ENCODE measurements at places on chromosomes 2 and 18.

DNA sequence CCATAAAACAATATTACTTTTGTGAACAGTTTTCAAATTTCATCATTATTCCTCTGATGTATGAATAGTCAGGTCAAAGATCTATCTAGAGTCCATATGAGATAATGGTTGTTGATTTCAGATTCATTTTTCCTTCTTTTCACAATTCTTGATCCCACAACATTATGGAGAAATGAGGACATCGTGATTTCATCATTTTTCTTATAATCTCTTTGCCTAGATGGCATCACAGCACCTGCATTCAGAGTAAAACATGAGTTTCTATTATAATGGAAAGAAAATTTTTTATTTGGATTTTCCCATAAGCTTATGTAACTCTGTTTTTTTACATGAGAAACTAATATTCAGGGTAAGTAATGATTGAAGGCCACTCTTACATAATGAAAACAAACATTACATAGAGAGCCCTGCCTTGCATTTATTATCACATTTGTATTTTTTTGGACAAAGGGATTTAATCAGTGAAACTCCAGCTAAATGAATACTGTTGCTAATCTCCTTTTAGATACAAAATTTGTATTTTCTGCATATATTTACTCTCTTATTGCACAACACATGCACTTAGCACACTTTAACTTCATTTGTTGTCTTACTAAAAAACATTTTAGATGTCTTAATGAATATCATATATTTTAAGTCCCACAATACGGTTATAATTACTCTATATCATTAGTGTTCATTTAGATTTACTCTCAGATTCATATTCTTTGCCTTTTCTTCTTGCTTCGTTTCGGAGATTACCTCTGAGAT, 188.4 kb upstream of the KYNU start:
- no peak for DNase-seq

- DNase-seq: no peak
These were observed 13.9 kb upstream of the D2HGDH start for GRCh38 chr2:241720560-241720959.

DNA sequence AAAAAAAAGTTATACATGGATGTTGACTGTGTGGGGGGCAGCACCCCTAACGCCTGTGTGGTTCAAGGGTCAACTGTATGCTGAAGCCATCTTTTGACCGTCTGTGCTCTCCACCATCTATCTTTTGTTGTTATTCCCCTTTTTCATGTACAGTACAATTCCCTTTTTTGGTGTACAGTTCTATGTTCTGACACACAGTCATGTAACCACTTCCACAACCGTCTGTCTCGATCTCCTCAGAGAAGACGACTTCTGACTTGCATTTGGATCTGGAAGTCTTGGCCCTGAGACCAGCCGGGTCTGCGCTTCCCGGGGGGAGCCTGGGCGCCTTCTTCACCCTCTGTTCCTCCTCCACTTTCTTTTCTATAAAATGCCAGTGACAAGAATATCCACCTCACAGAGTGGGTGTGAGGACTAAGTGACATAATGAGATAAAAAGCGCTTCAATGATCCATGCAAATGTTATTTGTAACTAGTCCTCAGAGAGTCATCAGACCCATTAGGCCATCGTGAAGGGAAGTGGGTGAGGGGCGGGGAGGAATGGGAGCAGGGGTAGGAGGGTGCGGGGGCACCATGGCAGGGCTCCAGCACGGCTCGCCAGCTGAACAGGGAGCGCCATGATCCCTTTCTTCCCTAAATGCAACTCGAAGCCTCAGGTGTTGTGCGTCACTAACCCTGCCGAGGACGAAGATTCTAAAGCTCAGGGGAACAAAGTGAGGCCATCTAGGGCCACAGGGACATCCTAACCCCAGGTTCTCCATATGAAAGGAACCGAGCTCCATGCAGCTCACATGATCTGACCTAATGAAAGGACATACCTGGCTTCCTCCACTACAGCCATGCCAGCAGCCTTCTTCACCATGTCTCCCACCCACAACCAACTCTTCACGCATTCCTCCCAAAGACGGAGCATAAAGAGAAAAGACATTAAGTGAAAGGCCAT, 16.6 kb downstream of the ADCY3 start:
- no peak for DNase-seq

- DNase-seq: no peak
These were observed 21.2 kb upstream of the UGGT1 start for GRCh38 chr2:128069769-128070168.

- DNase-seq: no peak
These were observed 144.0 kb downstream of the EML6 start for GRCh38 chr2:54867457-54867856.

DNA sequence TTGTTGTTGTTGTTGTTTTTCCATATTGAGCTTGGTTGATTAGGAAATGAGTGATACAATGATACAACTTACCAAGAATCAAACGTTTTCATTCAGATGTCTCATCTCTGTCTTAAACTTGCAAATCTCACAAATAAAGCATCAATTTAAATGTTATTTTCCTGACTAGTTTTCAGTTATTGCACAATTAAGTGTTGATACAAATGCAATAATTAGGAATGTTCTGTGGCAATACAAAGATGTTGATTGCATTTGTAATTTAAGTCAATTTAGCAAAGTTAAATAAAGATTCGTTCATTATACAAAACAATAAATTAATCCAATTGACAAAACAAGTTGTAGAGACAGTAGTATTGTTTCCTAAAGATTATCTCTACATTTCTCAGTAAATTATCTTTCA, 392.3 kb upstream of the ZNF804A start:
- DNase-seq: no peak

- DNase-seq: no peak
These were observed 78.7 kb upstream of the OTX1 start for GRCh38 chr2:62971936-62972335.

DNA sequence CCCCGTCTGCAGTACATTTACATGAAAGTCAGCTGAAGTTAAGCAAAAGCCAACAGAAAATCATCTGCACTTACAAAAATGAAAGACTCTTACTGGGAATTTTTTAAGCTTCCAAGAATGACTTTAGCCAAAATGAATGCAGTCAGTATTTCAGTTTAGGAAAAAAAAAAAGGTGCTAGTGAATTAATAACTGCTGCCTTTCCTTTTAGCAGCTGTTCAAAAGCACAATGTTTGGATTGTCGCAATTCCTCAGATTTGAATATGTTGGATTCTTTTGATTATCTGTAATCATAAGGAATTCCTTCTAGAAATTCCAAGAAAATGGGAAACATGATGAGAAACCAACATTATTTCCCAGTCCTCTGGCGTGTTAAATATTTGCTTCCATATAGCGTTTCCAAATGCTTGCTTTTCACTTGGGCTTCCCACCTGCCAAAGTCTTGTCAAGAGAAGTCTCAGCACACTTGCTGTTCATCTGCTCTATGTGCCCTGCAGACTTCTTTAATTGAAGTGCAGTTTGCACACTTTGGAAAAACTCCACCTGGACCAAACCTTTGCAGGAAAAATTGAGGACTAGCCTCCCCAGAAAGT, 653.0 kb upstream of the SLC39A10 start:
- DNase-seq: no peak

- DNase-seq: no peak
These were observed 54.3 kb upstream of the AGPS start for GRCh38 chr2:177338177-177338721.

DNA sequence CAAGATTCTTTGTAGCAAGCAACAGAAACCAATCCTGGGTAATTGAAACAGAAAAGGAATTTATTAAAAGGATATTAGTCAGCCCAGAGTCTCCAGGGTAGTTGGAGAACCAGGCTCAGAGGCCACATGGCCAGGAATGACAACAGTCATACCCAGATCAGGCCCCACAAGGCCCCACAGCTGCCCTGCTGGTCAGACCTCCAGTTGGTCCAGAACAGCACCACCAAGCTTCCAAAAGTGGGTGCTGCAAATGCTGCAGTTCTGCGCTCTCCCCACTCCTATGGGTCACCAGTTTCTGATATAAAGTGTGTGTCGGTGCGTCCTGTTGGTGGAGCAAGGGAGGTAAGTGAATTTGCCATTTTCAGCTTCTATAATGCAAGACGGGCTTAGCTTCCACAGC, 29.9 kb downstream of the KLHL29 start:
- DNase-seq: no peak

DNA sequence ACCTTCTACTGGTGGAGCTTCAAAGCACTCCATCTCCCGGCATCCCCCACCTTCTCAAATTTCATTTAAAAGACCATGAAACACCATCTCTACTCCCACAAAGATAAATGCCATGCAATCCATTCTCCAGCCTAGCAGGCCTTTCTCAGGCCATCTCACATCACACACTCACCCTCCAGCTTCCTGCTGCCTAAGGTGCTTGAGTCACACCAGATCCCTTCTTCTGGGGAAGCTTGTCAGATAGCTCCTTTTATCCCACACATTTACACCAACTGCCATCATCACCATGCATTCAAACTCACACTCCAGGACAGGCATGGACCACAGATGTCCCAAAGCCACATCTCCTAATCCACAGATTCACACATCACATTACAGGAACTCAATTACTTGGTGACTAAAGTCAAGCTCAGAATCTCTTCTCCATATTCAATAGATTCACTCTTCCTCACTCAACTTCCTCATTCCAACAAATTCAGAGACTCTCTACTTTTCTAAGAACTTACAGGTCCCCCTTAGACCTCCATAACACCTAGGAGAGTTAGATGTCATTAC, 292.5 kb downstream of the TNS1 start:
- DNase-seq: no peak

DNA sequence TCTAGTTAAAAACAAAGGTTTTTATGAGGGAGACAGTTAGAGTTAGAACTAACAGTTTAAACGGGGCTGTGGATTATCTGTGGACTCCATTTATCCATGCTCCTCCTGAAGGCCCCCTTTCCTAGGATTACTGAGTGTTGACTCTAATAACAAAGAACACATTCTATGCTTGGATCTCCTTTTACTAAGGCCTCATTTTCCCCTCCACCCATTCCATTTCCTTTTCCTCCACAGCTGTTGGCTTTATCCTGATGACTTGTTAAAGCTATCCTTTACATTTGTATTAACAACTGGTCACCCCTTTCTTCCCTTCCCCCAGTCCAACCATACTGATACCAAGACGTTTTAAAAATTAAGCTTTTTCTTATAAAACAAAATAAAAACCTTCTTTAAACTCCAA, 220.6 kb downstream of the SRBD1 start:
- DNase-seq: no peak

DNA sequence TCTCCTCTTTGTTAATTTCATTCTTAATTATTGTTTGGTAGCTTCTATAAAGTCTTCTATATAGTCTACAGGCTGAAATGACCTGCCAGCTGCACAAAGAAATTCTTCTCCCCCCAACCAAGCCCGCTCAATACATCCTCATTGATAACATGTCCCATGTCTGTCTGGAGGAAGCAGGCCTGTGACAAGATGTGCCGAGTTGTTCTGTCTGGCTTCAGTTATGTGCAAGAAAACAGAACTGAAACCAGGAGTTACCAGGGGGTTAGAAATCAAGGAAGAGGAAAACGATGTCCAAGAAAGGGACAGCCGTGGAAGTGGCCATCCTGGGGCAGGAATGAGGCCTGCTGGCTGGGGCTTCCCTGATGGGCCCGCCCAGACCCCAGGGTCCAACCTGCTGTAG, 57.6 kb downstream of the MTCL1 start:
- DNase-seq: no peak

GRCh38 chr2:146893500-146894041, 951.3 kb upstream of the ACVR2A start:
- DNase-seq: no peak

DNA sequence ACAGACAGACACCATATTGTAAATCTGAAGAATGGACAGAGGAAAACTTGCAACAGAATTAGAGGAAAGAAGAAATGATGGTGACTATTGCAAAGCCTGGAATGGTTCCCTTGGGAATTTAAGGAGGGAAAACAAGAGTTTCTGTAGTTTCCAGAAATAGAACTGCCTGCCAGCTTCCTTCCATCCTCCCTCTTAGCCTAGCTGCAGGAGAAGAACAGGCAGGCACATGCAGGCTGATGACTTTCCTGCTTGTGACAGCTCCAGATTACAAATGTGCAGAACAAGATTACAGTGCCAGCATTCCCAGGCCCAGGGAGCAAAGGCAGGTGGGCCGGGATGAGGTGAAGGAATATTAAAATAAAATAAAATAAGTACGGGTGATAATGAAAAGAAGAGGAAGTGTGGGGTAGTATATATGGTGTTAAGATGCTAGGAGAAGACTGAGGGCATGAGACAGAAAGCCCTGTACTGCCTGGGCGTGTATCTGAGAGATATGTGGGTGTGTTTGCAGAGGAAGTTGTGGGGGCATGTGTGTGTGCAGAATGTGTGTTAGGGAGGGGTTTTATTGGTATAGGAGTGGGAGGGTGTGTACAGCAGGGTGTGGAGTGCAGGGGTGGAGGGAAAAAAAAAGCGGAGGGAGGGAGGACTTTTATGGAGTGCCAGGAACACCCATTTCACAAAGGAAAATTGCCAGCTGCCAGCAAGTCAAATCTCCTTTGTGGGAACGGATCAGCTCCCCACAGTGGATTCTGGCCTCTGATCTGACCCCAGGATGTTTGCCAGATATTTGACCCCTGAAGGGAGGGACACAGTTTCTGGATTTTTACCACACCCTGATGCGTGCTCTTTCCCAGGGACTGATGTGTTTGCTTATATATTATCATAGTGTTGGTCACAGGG, 43.9 kb upstream of the NEMP2 start:
- DNase-seq: no peak

GRCh38 chr2:101348883-101349282, 38.4 kb downstream of the CREG2 start:
- no peak for DNase-seq

DNA sequence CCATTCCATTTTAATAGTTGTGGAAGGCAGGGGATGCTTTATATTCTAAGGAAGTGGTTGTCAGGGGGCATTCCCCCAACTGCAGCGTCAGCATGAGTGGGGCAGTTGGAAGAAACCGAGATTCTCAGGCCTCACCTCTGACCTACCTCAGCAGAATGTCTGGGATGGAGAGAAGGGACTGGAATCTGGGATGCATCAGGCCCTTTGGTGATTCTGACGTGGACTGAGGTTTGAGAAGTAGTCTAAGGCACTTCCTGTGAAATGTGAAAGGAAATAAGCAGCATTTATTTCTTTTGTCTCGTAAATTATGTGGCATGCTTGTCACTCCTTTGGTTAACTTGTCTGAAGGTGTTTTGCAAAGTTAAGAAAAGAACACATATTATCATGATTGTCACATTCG, 540.7 kb upstream of the NETO1 start:
- no peak for DNase-seq

- DNase-seq: peak; percentile 43
These were observed 8.9 kb downstream of the TNS1 start for GRCh38 chr2:217993817-217994463.

DNA sequence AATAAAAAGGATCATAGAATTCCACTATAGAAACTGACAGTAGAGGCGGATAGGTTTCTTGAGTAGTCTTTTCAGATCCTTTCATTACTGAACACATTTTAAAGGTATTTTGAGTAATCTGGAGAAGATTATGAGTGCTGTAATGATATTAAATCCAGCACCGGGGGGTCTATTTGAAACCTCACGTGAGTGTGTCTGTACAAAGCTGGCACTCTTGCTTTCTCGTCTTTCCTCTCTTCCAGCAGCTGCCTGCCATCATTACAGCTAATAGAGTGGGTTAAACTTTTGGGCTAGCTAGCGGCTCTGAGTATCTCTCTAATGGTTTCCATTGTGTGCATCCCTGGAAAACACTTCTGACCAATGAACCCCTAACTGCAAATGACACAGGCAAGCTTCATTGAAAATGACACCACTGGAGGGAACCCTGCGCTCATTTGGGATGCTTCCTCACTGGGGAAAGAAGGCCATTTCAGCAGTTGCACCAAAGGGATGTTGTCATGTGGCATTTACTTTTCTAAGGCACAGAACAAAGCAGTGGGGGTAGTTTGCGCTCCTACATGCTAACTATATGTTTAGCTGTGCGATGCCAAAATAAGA, 101.0 kb downstream of the HRH4 start:
- DNase-seq: no peak

GRCh38 chr2:21007129-21008013, 36.5 kb downstream of the APOB start:
- DNase-seq: no peak
